WTC11 (cell line): ENCODE measurements at places on chromosomes 4 and X. TPM values are rescaled to one million over a fixed set of nuclear protein-coding genes. Genes with fewer than 3 reads are reported as not detected.

- no peak for DNase-seq
- H3K4me3 ChIP-seq: no peak overlapping the region
- no peak overlapping the region for H3K27ac ChIP-seq
- H3K4me1 ChIP-seq: no peaks in the 10 kb centered on the region
- H3K36me3 ChIP-seq: peaks cover 18% of the 10 kb centered on the region
- H3K27me3 ChIP-seq: peaks cover 7% of the 10 kb centered on the region
Measured at GRCh38 chrX:145825896-145826295, 8.3 kb downstream of the SLITRK2 start.

DNA sequence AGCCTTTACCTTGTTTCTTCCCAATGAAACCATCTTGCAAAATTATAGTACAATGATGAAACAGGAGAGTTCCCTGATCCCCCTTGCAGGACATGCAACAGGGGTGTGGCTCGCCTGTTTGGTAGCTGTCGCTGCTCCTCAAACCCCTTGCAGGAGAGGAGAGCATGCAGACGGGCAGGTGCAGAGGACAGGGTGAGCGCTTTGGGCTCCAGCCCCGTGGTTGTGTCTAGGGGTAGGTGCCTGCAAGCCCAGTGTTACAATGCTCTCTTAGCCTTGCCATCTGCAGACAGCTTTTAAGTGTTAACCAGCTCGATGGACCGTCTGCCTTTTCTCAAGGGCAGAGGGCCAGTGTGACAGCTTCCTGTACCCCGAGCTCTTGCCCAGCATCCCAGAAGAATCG lies 102.0 kb downstream of the TAB3 start:
- H3K4me1 ChIP-seq: peaks cover under 1% of the 10 kb centered on the region; the same call in 1 of the 2 replicates
- H3K27ac ChIP-seq: no peak overlapping the region
- H3K27me3 ChIP-seq: no peaks in the 10 kb centered on the region; the same call in 1 of the 2 replicates
- no peak overlapping the region for H3K4me3 ChIP-seq
- no peaks in the 10 kb centered on the region; the same call in 1 of the 2 replicates for H3K36me3 ChIP-seq
- DNase-seq: no peak

GRCh38 chr4:52676536-52676935 lies 17.4 kb upstream of the USP46 start:
- no peak for DNase-seq
- no peak overlapping the region for H3K27ac ChIP-seq
- H3K36me3 ChIP-seq: peaks cover 9% of the 10 kb centered on the region; the same call in 1 of the 2 replicates

DNA sequence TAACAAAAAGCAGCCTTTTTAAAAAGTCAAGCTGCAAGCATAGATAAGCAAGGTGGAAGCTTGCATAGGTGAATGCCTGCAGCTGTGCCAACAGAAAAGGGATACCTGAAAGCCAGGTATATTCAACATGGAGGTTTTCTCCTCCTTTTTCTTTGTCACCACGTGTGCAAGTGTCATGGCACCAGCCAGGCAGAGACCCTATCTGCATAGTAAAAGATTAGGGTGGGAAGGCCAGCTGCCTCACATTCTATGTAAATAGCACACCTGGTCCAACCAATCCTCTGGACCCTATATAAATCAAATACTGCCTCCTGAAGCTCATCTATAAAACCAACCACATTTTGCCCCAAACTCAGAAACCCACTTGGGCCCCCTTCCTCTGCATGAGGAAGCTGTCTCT lies 28.0 kb upstream of the PLK4 start:
- H3K36me3 ChIP-seq: peaks cover 32% of the 10 kb centered on the region
- peak overlapping the region; percentile 65 for H3K27ac ChIP-seq
- peak; percentile 17 for DNase-seq
- H3K4me1 ChIP-seq: peaks cover 37% of the 10 kb centered on the region
- no peaks in the 10 kb centered on the region for H3K27me3 ChIP-seq

DNA sequence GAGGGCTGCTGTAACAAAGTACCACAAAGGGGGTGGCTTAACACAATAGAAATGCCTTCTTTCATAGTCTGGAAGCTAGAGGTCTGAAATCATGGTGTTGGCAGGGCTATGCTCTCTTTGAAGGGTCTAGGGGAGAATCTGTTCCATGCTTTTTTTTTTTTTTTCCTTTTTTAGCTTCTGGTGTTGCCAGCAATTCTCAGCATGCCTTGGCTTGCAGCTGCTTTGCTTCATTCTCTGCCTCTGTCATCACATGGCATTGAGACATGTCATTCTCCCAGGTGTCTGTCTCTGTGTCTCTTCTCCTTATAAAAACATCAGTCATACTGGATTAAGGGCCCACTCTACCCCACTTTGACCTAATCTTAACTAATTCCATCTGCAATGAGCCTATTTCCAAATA lies 78.6 kb upstream of the BOD1L1 start:
- DNase-seq: no peak
- no peaks in the 10 kb centered on the region for H3K4me1 ChIP-seq
- no peak overlapping the region for H3K4me3 ChIP-seq
- no peak overlapping the region for H3K27ac ChIP-seq
- no peaks in the 10 kb centered on the region for H3K27me3 ChIP-seq

- peak overlapping the region; percentile 33; the same call in 1 of the 2 replicates for H3K27ac ChIP-seq
- peaks cover 21% of the 10 kb centered on the region for H3K36me3 ChIP-seq
- H3K4me3 ChIP-seq: no peak overlapping the region
- DNase-seq: no peak
- peaks cover 32% of the 10 kb centered on the region for H3K4me1 ChIP-seq
- H3K27me3 ChIP-seq: no peaks in the 10 kb centered on the region
Measured at GRCh38 chrX:70461026-70461425, 16.4 kb downstream of the DLG3 start.

DNA sequence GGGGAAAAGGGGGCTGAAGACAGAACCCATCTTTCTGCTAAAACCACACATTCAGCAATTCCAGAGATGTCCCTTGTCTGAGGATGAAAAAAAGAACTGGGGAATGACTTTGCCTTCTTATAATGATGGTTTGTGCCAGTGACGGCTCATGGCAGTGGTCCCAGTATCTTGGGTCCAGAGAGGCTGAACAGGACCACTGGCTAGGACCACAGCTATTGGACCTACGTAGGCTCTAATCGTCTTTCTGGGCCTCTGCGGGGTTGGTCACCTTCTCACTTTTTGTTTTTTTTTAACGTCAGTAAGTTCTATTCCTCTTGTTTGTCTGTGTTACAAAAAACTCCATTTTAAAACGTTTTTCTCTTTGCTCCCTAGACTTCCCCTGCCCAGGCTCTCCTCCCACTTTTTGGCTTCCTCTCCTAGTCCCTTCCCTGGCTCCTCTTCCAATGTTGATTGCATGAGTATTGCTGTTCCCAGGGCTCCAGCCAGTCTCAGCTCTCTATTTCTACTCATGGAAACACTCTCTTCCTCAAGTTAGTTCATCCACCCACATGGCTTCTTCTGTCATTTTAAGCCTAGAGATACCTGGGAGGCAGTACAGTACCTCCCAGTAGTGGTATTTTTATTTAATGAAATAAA lies 52.6 kb upstream of the STX18 start:
- no peak overlapping the region for H3K4me3 ChIP-seq
- peaks cover 11% of the 10 kb centered on the region for H3K4me1 ChIP-seq
- no peak overlapping the region for H3K27ac ChIP-seq
- DNase-seq: no peak
- peaks cover 4% of the 10 kb centered on the region; the same call in 1 of the 2 replicates for H3K27me3 ChIP-seq
- peaks cover 46% of the 10 kb centered on the region for H3K36me3 ChIP-seq

GRCh38 chr4:184680698-184681097 lies 31.2 kb downstream of the PRIMPOL start:
- H3K4me1 ChIP-seq: no peaks in the 10 kb centered on the region
- no peak overlapping the region for H3K4me3 ChIP-seq
- DNase-seq: no peak
- peaks cover 13% of the 10 kb centered on the region for H3K36me3 ChIP-seq
- H3K27me3 ChIP-seq: no peaks in the 10 kb centered on the region

DNA sequence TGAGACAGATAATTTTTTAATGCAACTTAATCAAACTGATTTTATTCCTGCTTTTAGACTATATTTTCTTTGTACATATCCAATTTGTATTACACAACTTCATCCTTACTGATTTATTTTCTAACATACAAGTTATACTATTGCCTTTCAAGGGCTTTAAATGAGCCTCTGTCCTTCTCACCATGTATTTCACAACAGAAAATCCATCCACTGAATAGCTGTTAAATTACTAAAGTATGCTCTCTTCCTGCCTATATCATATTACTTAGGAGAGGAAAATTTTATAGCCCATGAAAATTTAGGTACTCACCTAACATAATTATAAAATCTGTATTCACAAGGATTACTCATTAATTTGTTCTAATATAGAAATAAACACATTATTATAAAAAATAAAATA lies 528.6 kb downstream of the ANKRD50 start:
- H3K36me3 ChIP-seq: peaks cover 3% of the 10 kb centered on the region; the same call in 1 of the 2 replicates
- no peak for DNase-seq
- no peaks in the 10 kb centered on the region for H3K27me3 ChIP-seq
- no peak overlapping the region for H3K4me3 ChIP-seq
- peaks cover 14% of the 10 kb centered on the region for H3K4me1 ChIP-seq
- no peak overlapping the region for H3K27ac ChIP-seq

DNA sequence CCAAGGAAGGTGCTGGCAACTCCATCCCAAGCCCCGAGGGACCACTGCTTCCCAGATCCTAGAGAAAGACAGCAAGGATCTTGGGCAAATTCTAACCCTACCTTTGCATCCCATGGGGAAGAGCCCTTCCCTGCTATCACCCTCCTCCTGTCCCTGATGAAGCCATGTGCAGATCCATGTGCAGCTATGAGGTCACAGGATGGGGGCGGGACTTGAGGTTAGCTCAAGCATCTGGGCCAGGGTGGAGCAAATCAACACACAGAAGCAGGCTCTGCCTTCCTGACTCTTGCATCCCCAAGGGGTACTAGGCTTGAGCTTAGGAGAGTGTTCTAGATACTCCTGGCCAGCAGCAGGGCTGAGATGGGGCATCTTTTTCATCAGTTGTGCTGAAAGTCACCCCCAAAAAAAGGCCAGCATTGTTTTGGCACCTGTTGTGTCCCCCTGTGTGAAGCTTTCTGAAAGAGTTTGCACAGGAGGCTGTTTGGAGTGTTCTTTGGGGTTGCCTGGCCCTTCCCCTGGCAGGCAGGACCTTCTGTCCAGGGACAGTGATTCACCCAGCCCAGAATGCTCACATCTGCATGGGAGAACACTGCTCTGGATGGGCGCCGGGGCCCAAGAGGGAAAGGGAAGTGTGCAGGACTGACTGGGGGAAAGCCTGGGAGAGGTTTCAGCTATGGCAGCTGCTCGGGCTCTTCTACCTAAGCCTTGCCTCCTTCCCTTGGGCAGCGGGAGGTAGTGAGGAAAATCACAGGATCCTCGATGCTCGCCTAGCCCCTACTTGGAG lies 50.8 kb downstream of the PRPS1 start:
- H3K4me1 ChIP-seq: peaks cover 23% of the 10 kb centered on the region
- H3K27me3 ChIP-seq: peaks cover 5% of the 10 kb centered on the region; the same call in 1 of the 2 replicates
- no peaks in the 10 kb centered on the region for H3K36me3 ChIP-seq
- no peak for DNase-seq
- no peak overlapping the region for H3K27ac ChIP-seq

GRCh38 chrX:130393451-130394074 lies 8.1 kb upstream of the GPR119 start:
- no peak overlapping the region for H3K4me3 ChIP-seq
- no peak overlapping the region for H3K27ac ChIP-seq
- peak; percentile 50 for DNase-seq

DNA sequence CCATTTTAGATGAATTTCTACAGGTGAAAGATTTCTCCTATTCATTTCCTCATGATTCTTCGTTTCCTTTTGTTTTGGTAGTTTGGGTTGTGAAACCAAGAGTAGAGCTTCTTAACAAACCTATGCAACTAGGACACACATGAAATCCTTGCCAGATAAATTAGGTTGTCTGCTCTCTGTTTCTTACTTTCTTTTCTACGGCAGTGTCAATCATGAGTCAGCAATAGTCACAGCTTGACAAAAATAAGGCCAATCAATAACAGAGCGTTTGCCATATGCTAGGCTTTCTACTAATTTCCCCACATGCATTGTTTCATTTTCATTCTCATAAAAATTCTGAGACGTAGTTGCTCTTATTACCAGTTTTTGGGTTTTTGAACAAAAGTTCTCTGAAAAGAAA lies 20.3 kb downstream of the CLRN2 start:
- H3K27me3 ChIP-seq: no peaks in the 10 kb centered on the region
- H3K36me3 ChIP-seq: no peaks in the 10 kb centered on the region
- H3K4me1 ChIP-seq: no peaks in the 10 kb centered on the region
- no peak overlapping the region for H3K27ac ChIP-seq

DNA sequence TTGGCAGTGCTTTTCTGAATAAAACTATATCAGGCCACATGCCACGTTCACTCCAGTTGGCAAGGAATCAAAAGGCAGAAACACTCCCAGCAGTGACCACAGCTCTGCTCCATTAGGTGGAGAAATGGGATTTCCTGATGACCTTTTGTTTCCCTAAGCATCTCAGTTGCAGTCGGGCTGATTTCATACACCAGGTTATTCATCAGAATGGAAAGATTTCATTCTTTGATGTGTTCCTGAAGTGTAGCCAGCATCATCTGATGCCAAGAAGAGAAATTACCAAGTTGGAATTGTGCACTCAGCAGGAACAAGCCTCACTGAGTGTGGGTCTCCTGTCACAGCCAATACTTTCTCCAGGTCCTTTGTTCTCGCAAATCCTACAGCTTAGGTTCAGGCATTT lies 193.7 kb downstream of the SPATA18 start:
- DNase-seq: no peak
- no peaks in the 10 kb centered on the region for H3K36me3 ChIP-seq
- H3K4me3 ChIP-seq: no peak overlapping the region
- H3K27ac ChIP-seq: no peak overlapping the region
- peaks cover 17% of the 10 kb centered on the region for H3K4me1 ChIP-seq
- H3K27me3 ChIP-seq: no peaks in the 10 kb centered on the region

DNA sequence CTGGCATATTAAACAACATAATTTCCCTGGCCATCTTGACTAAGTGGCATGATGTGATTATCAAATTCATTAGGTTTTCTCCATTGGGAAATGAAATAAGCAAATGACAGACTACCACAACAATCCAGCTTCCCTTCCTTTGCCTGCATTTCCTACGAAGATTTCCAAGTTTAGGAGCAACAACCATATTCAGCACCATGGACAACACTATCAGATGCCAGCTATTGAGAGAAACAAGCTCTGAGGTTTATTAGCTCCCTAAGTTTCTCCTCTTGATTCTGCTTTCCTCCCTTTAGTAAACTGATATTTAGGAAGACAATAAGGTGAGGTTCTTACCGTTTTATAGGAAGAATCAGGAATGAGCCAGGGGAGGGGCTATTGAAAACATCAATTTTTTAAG lies 36.2 kb downstream of the DCX start:
- peaks cover 3% of the 10 kb centered on the region; the same call in 1 of the 2 replicates for H3K27me3 ChIP-seq
- H3K4me1 ChIP-seq: peaks cover 21% of the 10 kb centered on the region
- no peak overlapping the region for H3K27ac ChIP-seq
- H3K36me3 ChIP-seq: no peaks in the 10 kb centered on the region
- no peak for DNase-seq
- H3K4me3 ChIP-seq: no peak overlapping the region

GRCh38 chr4:103032574-103032973 lies 13.1 kb upstream of the SLC9B1 start:
- H3K4me1 ChIP-seq: no peaks in the 10 kb centered on the region
- no peaks in the 10 kb centered on the region; the same call in 1 of the 2 replicates for H3K27me3 ChIP-seq
- no peak overlapping the region for H3K27ac ChIP-seq
- peak; percentile 60 for DNase-seq

Gene POF1B
- total RNA-seq: 0.09 to 0.23 TPM in 2 of 3 replicates, not detected in the other

Gene HTN1
- not detected in 3 replicates for total RNA-seq

Gene SMIM31
- total RNA-seq: not detected in 3 replicates

Gene PPAT
- total RNA-seq: 83.4 to 91.0 TPM (median 89.0 TPM) in 3 replicates

Gene RTL3
- total RNA-seq: not detected in 3 replicates

Gene SMIM43
- 0.25 to 0.33 TPM (median 0.25 TPM) in 3 replicates for total RNA-seq

Gene SHISA3
- total RNA-seq: 5.6 to 6.0 TPM (median 5.7 TPM) in 3 replicates

Gene PRKG2
- 1.9 to 3.6 TPM (median 2.7 TPM) in 3 replicates for total RNA-seq

Gene CC2D2A
- total RNA-seq: 10.2 to 11.9 TPM (median 11.7 TPM) in 3 replicates

Gene SLC25A53
- total RNA-seq: 1.8 to 2.9 TPM (median 2.8 TPM) in 3 replicates

Gene TMSB15B
- 8.3 to 12.3 TPM (median 11.4 TPM) in 3 replicates for total RNA-seq

Gene RASL11B
- 58.5 to 71.9 TPM (median 69.9 TPM) in 3 replicates for total RNA-seq

Gene FAM114A1
- total RNA-seq: 13.8 to 17.6 TPM (median 15.7 TPM) in 3 replicates

Gene PDS5A
- 61.7 to 64.6 TPM (median 63.0 TPM) in 3 replicates for total RNA-seq

Gene P2RY4
- total RNA-seq: 0.11 to 0.16 TPM in 2 of 3 replicates, not detected in the other
